ENCODE measurements at places on chromosomes 4 and X. TPM values are rescaled to one million over a fixed set of nuclear protein-coding genes. Genes with fewer than 3 reads are reported as not detected.

Gene MSX1
- total RNA-seq = 3.4 TPM

Gene NUP62CL
- total RNA-seq = 1.1 TPM

Gene G3BP2
- 146 TPM for total RNA-seq

Gene PDGFRA
- 0.15 TPM for total RNA-seq

Gene NPY2R
- total RNA-seq = not detected

Gene CSN1S1
- total RNA-seq = not detected

- no peaks in the 10 kb centered on the region for H3K4me1 ChIP-seq
- H3K27ac ChIP-seq = no peak overlapping the region
- DNase-seq = no peak
- no peaks in the 10 kb centered on the region for H3K27me3 ChIP-seq
- no peak overlapping the region for H3K4me3 ChIP-seq
Observed at GRCh38 chr4:47566969-47567368, 81.9 kb downstream of the ATP10D start.

DNA sequence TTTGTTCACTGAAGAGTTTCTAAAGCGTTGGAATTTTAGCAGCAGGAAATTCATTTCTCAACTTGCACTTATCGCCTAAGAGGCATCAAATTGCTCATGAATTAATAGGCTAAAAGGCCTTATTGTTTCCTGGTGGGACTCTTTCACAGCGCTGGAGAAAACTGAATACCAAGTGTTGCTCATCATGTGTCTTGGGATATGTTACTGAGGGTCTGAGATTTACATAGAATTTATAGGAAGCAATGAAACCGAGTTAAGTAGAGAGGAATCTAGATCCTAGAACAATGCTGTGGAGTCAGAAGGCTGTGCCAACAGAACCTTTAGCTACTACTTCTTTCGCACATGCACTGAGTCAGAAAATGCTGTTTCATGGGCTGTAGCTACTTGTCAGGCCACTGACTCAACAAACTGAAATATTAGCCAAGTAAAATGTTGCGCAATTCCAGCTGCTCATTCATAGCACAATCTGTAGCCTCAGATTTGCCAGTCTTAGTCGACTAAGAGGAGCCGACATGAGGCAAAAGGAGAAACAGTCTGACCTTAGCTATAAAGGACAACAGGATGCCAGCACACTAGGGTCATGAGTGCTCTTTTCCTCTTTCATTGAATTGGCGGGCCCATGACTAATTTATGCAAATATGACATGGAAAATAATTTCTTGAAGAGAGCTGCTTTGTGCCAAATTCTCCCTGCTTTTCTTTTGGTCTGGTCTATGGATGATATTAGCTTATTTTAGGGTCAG, 35.9 kb upstream of the CXCL8 start:
- no peaks in the 10 kb centered on the region for H3K36me3 ChIP-seq
- peak overlapping the region; percentile 97 for H3K27ac ChIP-seq
- DNase-seq = peak; percentile 82
- peaks cover 21% of the 10 kb centered on the region for H3K4me1 ChIP-seq

GRCh38 chrX:8044947-8045346, 117.7 kb upstream of the PNPLA4 start:
- no peak overlapping the region for H3K27ac ChIP-seq

- DNase-seq = no peak
- no peak overlapping the region for H3K4me3 ChIP-seq
- no peaks in the 10 kb centered on the region for H3K27me3 ChIP-seq
- H3K27ac ChIP-seq = no peak overlapping the region
Observed at GRCh38 chr4:30262379-30262778, 457.8 kb upstream of the PCDH7 start.

DNA sequence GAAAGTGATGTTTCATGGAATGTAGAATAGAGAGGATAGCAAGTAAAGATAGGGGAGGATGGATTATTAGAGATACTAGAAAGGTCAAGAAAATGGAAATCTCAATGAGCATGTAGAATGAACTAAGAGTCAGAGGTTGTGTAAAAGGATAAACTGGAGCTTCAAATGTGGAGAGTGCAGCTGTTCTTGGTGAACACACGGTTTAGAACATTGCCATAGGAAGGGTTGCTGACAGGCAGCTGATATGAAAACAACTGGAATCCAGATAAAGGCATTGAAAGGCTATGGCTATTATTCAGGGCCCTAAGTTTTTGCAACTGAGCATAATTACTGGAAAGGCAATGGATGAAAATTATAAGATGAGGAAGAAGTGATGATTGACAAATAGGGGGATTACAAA, 239.6 kb upstream of the VEGFC start:
- DNase-seq = no peak
- no peaks in the 10 kb centered on the region for H3K4me1 ChIP-seq
- no peaks in the 10 kb centered on the region for H3K36me3 ChIP-seq
- H3K4me3 ChIP-seq = no peak overlapping the region

GRCh38 chrX:48589482-48590162, 7.7 kb upstream of the WDR13 start:
- H3K27me3 ChIP-seq = no peaks in the 10 kb centered on the region
- no peaks in the 10 kb centered on the region for H3K36me3 ChIP-seq
- no peak overlapping the region for H3K4me3 ChIP-seq
- no peak for DNase-seq
- H3K27ac ChIP-seq = no peak overlapping the region

- no peak for DNase-seq
- H3K4me1 ChIP-seq = no peaks in the 10 kb centered on the region
- H3K27me3 ChIP-seq = no peaks in the 10 kb centered on the region
- H3K27ac ChIP-seq = no peak overlapping the region
- H3K36me3 ChIP-seq = no peaks in the 10 kb centered on the region
Observed at GRCh38 chrX:38560776-38561125, 591 bp upstream of the TSPAN7 start.

Data from Panc1 (cell line).